ENCODE measurements at places on chromosomes 13 and 19.
A peak's percentile ranks its signal among the peaks of the same experiment; 100 is the strongest.

DNA sequence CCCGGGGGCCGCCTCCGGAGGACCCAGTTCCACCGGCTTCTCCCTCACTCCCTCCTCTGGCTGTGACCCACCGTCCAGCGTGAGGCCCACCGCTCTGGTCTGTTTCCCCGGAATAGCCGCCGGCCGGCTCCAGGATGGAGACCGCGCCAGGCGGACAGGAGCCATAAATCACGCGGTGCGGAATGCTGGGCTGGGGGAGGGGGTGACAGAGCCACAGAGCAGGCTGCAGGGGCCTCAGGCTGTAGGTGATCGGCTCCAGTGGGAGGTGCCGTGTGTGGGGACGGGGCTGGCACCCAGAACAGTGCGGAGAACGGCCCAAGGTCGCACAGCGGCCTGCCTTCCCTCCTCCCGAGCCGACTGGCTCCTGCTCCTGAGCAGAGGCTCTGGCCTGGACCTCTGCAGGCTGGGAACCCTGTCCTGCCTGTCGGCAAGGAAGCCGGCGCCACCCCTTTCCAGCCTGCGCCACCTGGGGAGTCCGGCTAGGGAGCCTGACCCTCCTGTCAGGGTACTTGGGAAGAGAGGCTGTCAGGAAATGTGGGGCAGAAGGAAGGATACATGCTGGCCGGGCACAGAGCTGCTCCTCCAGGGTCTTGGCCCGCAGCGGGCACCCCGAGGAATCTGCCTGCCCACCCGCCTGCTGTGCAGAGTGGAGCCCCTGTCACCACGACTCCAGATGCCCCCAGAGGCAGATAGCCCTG is 8.3 kb downstream of the PIAS4 start:
- DNase-seq: peak; percentile 37

DNA sequence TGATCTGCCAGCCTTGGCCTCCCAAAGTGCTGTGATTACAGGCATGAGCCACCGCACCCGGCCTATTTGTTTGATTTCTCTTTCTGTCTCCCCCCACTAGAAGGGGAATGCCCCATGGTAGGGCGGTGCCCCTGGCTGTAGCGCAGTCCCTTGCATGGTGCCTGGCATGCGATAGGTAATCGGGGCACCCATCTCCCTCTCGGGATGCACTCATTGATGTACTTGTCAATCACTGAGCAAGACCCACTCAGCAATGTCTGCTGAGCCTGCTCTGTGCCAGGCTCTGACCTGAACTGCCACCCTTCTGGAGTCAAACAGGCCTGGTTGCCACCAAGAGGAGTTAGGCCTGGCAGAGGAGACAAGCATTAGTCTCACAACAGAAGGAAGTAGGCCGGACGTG is 19.8 kb downstream of the DNM2 start:
- DNase-seq: no peak

GRCh38 chr13:81639984-81640582 is 1299.2 kb upstream of the SPRY2 start:
- no peak for DNase-seq

- DNase-seq: no peak
Observed at GRCh38 chr13:50699874-50700663, 143.4 kb downstream of the DLEU7 start.

DNA sequence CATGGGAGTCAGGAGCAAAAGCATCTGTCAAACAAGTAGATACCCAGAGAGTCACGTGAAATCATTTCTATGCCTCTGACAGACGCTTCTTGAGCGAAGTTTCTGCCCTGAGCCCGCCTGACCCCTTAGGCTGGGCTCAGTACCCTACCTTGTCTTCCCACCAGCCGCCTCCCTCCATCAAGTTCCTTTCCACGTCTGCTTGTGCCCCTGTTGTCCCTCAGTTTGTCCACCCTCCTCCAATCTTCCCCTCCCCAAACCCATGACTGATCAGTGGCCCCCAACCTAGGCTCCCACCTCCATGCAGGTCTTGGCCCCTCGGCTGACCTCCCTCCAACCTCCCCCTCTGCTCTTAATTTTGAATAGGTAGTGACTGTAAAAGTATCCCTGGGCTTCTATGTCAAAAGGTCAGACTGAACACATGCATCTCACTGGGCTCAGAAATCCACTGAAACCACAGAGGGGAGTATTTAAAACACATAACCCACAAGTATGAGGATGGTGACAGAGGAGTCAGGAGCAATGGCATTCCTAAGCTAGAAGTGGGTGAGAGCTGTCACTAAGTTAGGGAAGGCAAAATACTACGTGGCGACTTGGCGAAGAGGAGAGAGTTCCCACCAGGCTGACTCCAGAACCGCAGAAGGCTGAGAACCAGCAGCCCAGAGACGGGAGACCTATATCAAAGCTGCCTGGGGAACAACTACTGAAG is 1.7 kb upstream of the ZNF446 start:
- peak; percentile 89 for DNase-seq

DNA sequence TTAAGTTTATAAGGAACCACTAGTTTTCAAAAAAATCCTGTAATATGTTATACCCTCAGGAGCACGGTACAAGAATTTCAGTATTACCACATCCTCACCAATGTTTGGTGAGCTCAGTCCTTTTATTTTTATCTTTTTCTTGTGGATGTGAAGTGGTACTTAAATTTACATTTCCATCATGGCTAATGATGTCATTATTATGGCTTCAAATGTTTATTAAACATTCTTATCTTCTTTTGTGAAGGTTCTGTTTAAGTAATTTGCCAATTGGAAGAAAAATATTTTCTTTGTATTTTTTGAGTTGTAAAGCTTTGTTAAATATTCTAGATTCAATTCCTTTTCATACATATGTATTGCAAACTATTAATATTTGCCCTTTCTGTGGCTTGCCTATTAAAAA is 291.0 kb downstream of the ENOX1 start:
- DNase-seq: peak; percentile 37

GRCh38 chr13:106284358-106284757 is 251.1 kb downstream of the EFNB2 start:
- peak; percentile 21 for DNase-seq

DNA sequence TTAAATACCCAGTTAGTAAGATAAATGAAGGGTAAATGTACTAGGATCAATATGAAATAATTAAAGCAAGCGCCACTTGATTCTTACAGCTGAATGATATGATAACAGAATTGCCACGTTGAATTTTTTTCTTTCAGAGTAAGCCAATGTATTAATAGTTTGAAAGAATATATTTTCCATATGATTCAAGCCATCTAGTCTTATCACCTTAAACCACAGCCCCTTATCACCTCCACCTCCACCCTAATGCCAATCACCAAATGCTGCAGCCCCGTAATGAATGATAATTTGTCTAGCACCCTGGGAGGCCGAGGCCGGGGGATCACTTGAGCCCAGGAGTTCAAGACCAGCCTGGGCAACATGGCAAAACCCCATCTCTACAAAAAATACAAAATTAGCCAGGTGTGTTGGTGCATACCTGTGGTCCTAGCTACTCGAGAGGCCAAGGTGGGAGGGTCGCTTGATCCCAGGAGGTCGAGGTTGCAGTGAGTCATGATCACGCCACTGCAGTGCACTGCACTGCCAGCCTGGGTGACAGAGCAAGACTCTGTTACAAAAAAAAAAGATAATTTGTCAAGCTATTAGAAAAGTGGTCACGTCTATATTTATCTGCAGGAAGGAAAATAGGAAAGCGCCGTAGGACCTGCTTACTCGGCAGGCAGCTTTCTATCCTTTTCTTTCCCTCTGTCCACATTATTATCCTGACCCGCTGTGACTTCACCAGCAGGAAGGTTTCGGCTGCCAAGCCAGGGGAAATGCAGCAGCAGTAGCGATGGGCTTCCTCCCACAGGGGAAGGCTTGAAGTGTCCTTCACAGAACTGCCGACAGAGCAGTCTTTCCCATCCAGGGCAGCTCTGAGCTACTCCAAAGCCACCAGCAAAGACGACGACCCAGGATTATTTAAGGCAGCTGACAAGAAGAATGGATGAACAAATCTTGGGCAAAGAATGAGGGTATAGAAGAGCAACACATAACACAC is 19.7 kb upstream of the CLN5 start:
- DNase-seq: no peak

All from amniotic epithelial cell (primary cell).